CD4-positive, alpha-beta T cell treated with Interleukin-17A for 1 hour (primary cell): ENCODE measurements at places on chromosomes 2 and 18.

- no peak for DNase-seq
These were observed 371.6 kb upstream of the CHST9 start for GRCh38 chr18:27556741-27557140.

DNA sequence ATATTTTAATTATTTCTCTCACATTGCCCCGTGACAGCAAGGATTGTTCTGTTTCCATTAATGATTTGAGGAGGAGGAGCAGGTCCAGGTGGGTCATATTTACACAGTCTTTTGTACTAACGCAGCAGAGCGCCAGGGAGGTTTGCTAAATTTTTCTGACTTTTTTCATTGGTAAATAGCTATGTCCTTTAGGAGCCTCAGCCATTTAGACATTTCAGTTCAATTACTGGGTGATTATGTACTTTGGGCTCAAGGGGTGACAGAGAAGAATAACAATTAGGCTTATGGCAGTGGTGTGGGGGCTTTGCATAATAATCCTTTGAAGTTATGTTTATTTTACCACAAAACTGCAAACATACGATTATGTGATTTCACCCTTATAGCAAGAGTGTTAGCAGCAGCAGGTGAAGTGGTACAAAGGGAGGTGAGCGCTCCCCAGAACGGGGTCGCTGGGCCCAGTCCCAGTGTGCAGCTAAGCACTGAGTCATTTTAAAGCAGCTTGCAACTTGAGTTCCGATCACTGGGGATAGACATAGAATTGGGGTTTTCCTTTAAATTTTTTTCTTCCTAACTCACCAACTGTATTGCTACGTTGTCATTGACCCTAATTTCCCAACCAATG, 80.3 kb downstream of the TSHZ1 start:
- DNase-seq: no peak

DNA sequence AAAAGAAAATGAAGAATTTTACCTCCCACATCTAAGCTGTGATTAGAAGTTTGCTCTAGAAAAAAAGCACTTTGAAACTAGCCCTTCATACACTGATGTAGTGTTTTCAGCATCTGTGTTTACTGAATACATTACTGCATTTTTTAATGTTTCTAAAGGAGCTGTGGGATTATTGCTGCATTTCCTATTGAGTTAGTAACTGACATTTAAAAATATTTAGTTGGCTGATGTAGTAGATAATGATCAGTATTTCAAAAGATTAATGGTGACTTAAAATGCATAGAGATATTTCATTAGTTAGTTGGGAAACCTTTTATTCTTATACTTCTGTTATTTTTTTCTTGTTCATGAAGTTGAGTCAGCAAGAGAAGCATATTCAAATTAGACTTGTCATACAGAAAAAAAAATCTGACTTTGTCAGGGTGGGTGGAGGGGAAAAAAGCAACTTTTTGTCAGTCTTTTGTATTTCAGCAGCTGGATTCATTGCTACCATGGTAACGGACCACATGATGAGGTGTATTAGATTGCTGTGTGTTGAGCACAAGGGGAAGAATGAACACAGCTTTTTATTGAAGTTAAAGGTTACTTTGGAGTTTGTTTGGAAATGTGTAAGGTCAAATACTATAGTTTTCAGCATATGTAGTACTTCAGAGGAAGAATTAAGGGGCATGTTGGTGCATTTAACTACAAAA, at the start of gene DTNA:
Gene DTNA (plus strand): TSS at position 549 of the 692 bp plus-strand sequence. CDS start 45,679 bp downstream, outside the sequence.
- DNase-seq: no peak

DNA sequence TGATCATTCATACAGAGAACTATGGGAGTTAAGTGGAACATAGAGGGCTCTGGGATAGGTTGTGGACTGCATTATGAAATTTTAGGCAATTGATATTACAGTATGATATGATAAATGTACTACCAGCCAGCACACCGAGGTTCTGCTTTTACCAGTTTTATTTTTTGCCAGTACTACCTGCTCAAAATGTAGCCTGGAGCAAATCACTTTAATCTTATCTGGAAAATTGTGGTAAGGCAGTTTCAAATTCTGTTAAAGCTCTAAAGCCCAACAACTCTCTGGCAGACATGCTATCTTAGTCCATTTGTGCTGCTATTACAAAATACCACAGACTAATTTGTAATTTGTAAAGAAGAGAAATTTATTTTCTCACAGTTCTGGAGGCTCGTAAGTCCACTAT, 474.9 kb upstream of the CWC22 start:
- no peak for DNase-seq

GRCh38 chr2:119231975-119232665, 8.5 kb downstream of the STEAP3 start:
- DNase-seq: no peak

DNA sequence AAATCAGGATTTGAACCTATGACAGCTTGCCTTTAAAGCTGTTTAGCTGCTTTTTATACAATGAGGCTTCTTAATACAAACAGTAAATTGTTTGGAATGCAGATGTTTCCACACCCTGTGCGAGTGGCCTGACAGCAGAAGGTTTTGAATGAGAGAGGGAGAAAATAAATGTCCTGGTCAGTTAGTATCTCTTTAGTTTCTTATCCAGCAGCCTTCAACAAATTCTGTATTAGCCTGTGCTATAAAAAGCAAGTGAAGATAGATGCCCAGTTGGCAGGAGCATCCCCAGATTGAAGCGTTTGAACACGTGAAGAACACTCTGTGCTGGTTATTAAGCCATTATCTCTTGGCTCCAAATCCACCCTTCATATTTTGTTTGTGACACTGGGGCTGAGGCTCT, 70.6 kb downstream of the CERS6 start:
- no peak for DNase-seq

- DNase-seq: no peak
These were observed 339.8 kb downstream of the DYSF start for GRCh38 chr2:71792926-71793761.

DNA sequence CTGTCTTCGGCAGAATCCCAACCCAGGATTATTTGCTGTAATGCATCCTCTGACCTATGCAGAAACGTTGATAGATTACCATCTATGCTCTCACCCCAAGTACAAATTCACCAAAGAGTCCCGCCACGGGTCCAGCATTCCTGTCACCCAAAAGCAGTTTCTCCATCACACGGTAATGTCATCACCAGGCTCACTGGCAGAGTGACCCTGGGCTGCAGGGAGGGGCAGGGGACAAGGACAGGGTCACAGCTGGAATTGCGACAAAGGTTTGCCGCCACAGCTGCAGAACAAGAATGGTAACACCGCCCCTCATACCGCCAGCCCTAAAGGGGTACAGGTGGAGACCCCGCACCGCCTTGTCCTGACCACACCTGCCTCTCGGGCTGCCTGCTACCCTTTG, 40.8 kb upstream of the TMEM177 start:
- DNase-seq: no peak

- DNase-seq: no peak
These were observed 87.5 kb downstream of the KLF7 start for GRCh38 chr2:207078186-207078798.

DNA sequence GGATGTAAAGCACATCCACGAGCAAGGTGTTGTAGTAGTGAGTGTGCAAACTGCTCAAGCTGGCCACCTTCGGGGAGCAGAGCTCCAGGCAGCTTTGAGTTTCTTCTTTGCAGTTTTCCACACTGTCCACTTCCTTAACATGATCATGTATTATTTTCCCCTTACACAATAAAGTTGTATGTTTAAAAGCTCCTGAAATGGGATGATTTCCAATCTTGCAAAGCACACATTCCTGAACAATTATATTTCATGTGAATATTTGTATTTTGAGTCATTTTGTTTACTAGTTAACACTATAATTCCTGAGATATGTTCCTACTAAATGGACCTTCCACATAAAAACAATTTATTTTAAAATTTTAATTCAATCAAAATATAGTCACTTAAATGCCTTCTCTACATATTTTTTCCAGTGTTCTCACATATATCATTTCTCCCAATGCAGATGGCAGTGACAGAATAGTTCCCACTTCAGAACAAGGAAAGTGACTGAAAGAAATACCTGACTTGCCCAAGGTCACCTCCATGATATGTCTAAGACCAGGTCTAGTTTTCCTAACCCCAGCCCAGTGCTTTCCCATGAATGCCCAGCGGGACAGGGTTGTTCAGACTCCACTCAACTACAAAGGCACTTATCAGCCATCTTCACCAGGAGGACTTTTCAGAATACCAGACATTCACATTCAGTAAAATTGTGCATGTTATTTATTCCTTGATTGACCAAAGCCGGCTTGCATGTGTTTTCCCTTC, 5.5 kb downstream of the CYB5A start:
- DNase-seq: no peak

- peak; percentile 55 for DNase-seq
These were observed 21.8 kb upstream of the RPIA start for GRCh38 chr2:88669482-88670214.

- no peak for DNase-seq
These were observed 616 bp downstream of the EML6 start for GRCh38 chr2:54723996-54724559.

- no peak for DNase-seq
These were observed 37.3 kb upstream of the TANK start for GRCh38 chr2:161122772-161123530.

DNA sequence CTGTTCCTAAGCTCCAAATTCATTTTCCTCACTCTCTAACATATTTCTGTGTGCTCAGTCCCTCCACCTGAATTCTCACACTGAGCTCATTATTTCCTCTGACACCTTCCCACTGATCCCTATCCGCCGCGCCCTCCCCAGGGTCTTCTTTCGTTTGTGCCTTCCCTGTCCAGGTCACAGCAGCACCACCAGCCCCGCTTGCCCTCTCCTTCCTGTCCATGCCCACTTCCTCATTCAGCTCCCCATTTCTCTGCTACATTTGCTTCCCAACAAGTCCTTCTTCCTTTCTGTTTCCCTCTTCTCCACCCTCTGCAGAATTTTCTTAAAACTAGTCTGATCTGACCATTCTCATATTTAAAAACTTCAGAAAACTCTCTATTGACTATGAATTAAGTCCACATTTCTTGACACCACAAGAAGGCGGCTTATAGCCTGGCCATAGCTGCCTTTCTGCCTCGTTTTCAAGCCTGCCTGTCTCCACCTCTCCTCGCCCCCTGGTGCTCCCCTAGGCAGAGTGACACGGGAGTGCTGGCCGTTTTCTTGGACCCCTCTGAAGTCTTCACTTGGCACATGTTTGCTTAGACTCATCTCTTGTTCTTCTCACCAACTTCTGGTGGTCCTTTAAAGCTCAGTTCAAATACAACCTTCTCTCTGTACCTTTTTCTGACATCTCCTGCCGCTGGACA, 138.7 kb upstream of the BOD1L2 start:
- DNase-seq: no peak

- no peak for DNase-seq
These were observed 90.9 kb upstream of the KLF7 start for GRCh38 chr2:207256476-207257207.

DNA sequence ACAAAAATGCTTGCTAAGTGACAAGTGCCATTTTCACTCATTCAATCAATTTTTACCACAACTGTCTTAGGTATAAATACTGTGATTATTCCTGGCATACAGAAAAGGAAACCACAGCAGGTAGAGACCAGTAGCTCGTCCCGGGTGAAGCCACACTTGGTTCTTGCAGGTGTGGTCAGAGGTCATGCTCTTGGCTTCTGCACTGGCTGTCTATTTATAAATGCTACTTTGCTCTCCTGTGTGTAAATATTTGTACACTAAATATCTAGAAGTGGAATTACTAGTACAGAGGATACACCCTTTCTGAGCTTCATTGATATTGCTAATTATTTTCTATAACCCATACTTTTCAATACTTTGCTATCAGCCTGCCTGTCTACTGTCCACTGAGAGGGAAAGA, 284.6 kb downstream of the MYT1L start:
- DNase-seq: no peak

- DNase-seq: no peak
These were observed 75.4 kb downstream of the SFXN5 start for GRCh38 chr2:72996117-72996502.

GRCh38 chr2:231483398-231484329, 19.4 kb upstream of the NCL start:
- peak; percentile 39 for DNase-seq

GRCh38 chr2:199336546-199336945, 121.2 kb downstream of the SATB2 start:
- no peak for DNase-seq
